ENCODE measurements at places on chromosomes 13 and 19.
A peak's percentile ranks its signal among the peaks of the same experiment; 100 is the strongest.

DNA sequence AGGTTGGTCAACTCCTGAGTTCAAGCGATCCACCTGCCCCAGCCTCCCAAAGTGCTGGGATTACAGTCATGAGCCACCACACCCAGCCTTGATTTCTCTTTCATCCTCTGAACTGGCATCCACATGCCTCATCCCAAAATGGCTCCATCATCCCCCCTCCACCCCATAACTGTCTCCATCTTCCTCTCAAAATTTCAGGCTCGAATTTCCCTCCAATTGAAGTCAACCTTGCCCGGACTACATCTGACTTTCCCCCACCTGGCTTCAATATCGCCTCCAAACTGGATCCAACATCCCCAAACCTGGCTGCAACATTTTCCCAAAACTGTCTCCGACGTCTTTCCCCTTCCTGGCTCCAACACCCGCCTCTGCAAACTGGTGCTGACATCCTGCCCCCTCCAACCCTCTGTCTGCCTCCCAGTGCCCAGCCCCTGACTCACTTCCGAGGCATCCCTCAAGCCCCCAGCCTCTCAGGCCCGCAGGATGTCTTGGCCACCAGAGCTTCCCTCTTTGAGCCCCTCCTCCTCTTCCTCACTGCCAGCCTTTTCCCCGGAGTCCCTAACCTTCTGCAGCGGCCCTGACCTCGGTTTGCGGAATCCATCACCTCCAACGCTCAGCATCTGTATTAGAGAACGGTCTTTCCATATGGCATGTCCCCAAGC is 943 bp downstream of the EXOC3L2 start:
- no peak for DNase-seq

- no peak for DNase-seq
These were observed 219.5 kb upstream of the TSHZ3 start for GRCh38 chr19:31568724-31569123.

DNA sequence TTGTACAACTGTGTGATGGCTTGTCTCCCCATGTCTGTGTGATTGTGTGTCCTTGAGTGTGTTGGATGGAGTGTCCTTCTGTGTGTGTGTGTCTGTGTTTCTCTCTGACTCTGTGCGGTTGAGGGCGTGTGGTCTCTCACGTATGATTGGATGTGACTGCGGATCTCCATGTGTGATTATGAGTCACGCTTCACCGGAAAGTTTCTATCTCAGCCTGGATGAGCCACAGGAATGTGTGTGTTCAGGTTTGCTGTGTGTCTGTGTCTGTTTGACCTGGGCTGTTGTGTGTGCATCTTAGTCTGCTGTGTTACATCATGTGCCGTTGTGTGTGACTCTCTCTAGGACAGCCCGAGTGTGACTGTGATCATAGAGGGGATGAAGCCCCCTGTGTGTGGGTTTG is 15.5 kb upstream of the ZNF835 start:
- no peak for DNase-seq

GRCh38 chr13:104086210-104086609 is 1020.0 kb upstream of the SLC10A2 start:
- no peak for DNase-seq

- DNase-seq = no peak
These were observed 6.7 kb upstream of the ZNF548 start for GRCh38 chr19:57382806-57383488.

GRCh38 chr13:39767791-39768517 is 112.5 kb downstream of the COG6 start:
- no peak for DNase-seq

GRCh38 chr19:48051335-48052033 is 7.6 kb upstream of the CABP5 start:
- no peak for DNase-seq

- DNase-seq = no peak
These were observed 42.6 kb upstream of the ZNF91 start for GRCh38 chr19:23437901-23438300.

DNA sequence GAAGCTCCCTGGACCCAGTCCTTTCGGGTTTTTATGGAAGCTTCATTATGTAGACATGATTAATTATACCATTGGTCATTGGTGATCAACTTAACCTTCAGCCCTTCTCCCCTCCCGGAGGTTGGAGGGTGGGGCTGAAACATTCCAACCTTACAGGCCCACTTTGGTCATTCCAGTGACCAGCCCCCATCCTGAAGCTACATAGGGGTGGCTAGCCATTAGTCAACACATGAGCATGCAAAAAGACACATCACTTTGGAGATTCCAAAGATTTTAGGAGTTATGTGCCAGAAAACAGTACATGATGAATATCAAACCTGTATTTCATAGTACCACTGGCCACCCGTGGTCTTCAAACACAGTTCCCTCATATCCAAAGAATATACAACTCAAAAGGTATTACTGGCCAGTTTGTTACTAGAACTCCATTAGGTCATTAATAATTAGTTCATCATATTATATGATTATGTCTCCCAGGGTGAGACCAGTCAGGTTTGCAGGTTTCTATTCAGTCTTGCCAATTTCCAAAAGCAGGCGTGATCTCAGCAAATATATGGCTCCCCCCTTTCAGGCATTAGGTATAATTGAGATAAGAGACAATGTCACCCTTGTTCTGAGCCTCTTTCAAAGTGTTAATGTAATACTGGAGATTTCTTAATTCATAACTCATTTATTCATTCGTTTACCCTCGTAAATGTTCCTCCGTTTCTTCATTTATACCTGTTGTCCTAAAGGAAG is 11.1 kb downstream of the PPP5C start:
- no peak for DNase-seq

GRCh38 chr19:18349524-18350128 is 9.2 kb downstream of the PGPEP1 start:
- no peak for DNase-seq

DNA sequence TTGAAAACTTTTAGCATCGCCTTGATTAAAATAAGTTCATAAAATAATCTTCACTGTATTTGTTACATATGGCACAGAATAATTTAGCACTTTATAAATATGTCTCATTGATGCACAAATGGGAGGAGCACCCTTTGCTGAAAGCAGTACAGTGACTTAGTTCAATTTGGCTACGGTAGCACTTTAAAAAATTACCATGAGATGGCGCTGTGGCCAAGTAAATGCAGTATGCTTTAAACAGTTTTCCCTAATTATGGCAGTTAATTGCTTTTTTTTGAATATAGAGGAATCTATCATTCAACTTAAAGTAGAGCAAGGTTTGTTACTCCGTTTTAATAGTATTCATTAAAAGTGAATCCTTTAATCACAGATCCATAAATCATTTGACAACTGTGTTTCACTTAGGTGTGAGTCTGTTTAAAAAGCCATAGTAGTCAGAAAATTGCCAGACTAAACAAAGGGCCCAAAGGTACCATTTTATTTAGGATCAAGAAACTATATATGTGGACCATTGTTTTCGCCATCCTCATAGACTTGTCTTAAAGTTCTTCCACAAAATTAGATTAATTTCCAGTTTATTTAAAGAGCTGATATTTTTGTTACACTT is 34.7 kb upstream of the ESD start:
- no peak for DNase-seq

GRCh38 chr19:32555786-32556185 is 25.2 kb upstream of the PDCD5 start:
- no peak for DNase-seq

GRCh38 chr19:13022859-13023636 is 27.8 kb downstream of the NFIX start:
- no peak for DNase-seq

- no peak for DNase-seq
These were observed 2.2 kb downstream of the GPR32 start for GRCh38 chr19:50772476-50772875.

- peak; percentile 56 for DNase-seq
These were observed at the start of gene ZNF491 for GRCh38 chr19:11798391-11799330. Gene ZNF491, plus strand, starts transcription at chr19:11798523. Its CDS starts 7,431 bp downstream, at chr19:11805954.

GRCh38 chr13:42740753-42741152 is 40.6 kb upstream of the FAM216B start:
- no peak for DNase-seq

GRCh38 chr13:110352735-110353134 is 45.7 kb downstream of the COL4A2 start:
- DNase-seq = no peak

DNA sequence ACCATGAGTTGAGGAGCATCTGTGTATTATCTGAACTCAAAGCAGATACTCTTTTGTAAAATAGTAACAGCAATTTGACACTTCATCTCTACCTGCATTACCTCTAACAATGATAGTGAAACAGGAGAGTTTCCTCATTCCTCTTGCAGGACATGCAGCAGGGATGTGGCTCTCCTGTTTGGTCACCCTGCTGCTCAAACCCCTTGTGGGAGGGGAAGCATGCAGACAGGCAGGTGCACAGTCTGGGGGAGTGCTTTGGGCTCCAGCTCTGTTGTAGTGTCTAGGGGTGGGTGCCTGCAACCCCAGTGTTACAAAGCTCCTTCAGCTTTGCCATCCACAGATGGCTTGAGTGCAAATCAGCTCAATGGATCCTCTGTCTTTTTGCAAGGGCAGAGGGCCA is 827.6 kb downstream of the DACH1 start:
- no peak for DNase-seq

- DNase-seq = no peak
These were observed 722 bp downstream of the DCAF15 start for GRCh38 chr19:13952931-13953531.

DNA sequence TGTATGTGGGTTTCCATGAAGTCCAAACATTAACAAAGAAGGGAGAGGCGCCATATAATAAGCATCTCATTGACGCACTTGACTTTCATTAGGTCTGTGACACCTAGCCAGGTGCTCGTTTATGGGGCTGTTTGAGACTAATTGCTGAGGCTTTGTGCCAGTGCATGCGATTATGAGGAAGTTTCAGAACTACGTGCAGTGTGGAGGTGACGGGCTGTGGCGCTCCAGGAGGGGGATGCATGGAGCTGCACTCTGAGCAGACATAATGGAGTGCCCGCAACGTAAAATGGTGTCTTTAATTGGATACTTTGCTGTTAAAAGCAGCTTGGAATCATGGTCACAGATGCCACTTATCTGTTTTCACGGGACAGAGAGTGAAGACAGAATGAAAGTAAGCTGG is 223.2 kb downstream of the FGF9 start:
- DNase-seq = no peak

DNA sequence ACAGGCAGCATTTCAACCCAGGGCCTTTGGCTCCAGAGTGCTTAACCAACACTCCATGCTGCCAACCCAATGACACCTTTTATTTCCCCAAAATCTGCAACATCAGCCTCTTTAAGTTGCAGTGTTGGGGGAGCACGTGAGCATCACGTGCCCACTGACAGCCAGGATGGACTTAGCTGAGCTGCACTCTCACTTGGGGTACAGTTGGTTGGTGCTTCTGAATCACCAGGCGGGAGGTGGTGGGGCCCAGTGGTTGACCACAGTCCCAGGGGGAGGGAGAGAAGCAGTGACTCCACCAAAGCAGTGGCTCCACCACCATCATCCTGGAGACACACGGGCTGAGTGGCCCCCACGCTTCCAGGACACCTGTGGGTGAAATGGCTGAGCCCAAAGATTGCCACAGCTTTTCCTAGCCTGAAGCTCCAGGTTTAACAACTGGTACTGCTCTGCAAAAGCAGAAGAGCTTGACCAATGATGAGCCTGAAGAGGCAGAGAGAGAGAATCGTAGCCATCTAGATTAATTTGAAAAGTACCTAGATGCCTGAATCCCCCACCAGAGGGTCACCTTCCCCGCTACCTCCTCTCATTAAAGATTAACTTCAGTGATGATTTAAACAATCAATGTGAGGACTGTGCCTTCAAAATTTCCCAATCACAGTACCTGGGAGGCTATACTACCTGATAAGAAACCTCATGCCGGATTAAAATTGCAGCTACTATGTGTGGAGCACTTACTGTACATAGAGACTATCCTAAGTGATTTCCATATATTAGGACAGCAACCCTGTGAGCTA is 193.8 kb downstream of the FOXO1 start:
- DNase-seq = no peak

DNA sequence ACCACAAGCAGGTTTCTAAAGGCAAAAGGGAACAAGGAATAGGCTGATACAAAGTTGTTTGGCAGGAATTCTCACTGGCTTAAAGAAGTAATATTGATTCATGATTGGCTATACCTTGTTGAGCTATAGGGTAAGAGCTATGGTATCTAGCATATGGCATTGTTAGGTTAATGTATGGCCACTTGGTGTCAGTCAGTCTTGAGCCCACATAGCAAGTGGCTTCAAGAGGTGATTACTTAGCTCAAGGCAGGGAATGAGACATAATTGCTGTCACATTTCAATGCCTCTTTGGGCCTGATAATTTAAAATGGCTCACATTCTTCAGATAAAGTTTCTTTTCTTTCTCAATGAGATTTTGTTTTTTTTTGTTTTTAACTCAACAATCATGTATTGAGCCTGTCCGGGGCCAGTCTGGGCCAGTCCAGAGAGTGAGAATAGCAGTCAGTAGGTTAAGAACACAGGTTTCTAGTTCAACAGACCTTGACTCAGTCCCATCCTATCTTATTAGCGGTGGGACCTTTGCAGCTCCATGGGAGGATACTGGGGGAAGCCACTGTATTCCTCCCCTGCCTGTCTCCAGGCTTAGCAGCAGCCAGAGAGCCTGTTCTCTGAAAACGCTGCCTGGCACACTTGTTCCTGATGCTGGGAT is 45.8 kb upstream of the RCBTB2 start:
- DNase-seq = no peak

- no peak for DNase-seq
These were observed 193.7 kb downstream of the ZNF737 start for GRCh38 chr19:20371911-20372310.

DNA sequence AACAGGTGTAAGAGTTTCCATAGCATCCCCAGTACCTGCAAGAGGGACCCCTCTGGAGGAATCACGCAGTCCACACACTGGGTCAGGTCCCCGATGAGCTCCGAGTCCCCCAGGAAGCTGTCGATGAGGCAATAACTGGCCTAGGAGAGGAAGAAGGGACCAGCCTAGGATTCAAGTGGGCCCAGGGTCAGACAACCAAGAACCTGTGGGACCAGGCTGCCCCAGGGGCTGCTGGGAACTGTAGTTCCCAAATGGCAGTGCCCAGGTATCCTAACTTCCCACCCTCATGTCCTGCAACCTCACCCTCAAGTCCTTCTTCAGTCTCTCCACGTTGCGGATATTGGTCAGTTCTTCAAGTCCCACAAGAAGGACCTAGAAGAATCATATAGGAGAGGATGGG is 1.8 kb downstream of the FUZ start:
- DNase-seq = no peak

DNA sequence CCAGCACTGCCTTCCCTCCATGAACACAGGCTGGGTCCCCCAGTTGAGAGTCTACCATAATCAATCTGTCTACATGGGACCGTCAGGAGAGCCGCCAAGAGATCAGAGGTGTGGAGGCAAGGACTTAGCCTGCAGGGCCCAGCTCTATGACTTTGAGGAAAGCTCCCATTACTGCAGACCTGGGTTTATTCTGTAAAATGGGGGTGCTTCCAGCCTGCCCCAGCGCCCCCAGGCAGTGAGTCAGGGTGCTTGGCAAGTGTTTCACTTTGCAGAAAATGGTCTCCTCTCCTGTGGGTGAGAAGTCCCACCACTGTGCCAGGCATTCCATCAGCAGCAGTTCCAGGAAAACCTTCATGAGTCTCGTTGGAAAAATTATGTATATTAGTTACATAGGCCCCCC is 75.5 kb upstream of the VSTM2B start:
- no peak for DNase-seq

Data from activated CD4-positive, CD25-positive, alpha-beta regulatory T cell treated with anti-CD3 and anti-CD28 coated beads, Interleukin-2, amount 50 U/mL, for 16 hours (primary cell).